ENCODE measurements at places on chromosomes 1 and 21. TPM values are rescaled to one million over a fixed set of nuclear protein-coding genes. Genes with fewer than 3 reads are reported as not detected.

DNA sequence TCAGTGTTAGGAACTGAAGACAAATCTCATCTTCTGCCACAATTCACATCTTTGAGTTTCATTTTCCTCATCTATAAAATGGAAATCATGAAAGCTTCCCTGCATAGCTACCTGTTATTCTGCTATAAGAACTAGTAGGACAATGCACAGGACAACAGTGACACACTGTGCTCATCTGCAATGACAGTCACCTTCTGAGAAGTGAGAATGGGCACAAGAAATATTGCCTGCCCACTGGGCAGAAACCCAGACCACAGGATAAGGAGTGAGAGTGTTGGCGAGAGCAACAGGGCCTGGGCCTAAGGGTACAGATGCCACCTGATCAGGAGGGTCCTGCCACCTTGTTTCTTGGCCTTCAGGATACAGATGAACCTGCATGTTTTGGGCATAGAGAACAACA lies 23.3 kb upstream of the ARTN start:
- no peak for DNase-seq

GRCh38 chr1:208541225-208541855 lies 297.2 kb upstream of the PLXNA2 start:
- DNase-seq: no peak

TDRD10 gene
- not detected for total RNA-seq

DNA sequence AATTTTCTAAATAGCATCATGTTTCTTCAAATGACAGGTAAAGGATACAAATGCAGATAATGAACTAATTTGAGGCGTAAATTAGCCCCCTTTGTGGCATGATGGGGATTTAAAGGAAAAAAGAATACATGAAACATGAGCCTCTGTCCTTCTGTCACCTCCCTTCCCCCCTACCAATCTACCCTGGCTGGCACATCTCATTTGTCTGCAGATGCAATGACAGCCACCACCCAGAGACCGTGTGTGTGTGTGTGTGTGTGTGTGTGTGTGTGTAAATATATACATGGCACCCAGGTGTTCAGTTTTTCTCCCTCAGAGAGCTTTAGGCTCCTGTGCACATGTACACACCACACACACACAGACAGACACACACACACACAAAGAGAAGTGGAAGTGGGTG lies 451.1 kb downstream of the RWDD3 start:
- no peak for DNase-seq

GRCh38 chr1:154941333-154942013 lies 5.0 kb upstream of the PMVK start:
- DNase-seq: no peak

DNA sequence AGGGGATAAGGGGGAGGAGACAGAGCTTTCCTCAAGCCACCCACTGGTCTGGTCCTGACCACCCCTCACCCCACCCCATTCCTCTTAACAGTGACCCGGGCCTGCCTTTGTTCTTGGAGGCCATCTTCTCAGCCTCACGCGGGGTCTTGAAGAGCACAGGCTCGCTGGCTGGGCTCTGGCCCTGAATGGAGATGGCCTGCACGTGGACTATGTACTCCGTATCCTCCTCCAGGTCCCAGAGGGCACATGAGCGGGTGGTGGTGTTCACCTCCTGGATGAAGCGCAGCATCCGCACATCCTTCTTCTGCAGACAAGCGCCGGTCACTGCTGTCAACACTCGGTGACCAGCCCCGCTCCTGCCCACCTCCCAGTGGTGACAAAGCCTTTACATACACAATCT lies 2.6 kb downstream of the FNDC5 start:
- DNase-seq: no peak

DNA sequence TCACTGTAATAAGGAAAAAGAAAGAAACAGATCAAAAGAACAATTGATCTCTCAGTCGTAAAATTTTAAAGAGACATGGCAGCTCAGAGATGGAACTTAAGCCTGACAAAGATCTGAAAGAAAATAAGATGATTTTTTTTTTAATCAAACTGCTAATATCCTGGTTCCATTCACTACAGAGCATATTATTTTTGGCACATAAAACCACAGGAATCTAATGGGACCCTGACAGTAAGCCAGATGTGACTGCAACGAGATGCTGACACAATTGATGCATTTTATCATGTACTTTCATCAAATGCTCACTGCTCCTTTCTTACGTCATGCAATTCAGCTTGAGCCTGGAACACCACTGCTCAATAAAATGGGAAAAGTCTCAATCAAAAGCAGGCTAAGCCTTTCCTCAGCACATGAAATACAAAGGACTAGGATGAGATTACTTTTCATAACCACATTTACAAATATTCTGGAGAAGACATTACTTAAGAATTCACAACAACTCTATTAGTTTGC lies 16.6 kb downstream of the GPATCH2 start:
- DNase-seq: no peak

FLG2 gene
- total RNA-seq: not detected

DNA sequence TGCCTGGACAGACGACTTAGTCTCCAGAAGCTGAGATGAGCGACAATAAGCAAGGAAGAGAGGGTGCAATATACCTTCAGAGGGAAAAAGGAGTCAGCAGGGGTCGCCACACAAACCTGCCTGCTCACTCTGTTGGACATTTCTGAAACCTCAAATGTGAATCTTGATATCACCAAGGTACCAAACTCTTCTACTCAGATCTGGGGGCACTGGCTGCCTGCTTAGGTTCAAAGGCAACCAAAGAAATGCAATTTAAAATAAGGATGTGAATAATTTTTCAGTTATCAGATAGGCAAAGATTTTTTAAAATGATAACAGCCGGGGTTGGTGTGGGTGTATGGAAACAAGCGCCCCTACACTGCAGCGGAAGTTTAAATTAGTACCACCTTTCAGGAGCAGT lies 164.2 kb downstream of the HIVEP3 start:
- DNase-seq: peak; percentile 21

GSTM1 gene
- total RNA-seq: not detected

DNA sequence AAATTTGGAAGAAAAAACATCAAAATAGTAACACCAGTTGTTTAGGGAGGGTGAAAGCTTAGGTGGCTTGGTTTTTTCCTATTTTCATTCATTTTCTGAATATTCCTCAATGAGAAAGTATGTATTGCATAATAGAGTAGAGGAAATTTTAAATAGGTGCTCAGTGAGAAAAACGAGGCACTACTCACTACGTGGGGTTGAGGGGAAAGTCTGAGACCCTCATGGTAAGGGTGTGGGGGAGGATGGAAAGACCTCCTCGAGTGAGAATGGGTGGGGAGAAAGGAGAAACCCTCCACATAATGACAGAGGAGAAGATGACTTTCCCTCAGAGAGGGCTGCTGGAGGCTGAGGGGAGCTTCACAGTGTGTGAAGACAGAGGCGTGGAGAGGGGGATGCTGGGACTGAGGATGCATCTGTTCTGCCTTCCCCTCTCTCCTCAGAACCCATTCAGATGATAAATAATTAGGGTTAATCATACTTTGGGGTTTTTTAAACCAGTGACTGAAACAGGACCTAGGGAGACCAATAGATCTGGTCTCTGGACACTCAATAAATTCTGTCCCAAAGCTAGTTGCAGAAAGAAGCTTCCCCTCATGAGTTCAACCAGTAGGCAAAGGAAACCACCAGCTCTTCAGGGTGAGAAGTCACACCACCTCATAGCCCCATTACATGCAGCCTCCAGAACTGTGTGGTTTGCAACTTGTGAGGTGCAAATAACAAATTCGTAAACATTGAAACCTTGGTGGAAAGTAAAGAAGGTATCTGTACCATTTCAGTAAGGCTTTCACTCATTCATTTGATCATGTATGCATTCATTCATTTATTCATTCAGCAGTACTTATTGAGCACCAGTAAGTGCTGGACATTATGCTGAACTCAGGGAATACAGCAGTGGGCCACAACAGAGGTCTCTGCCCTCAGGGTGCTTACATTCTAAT lies 17.1 kb downstream of the SLAMF7 start:
- DNase-seq: no peak

GRCh38 chr1:213122514-213122929 lies 71.5 kb downstream of the RPS6KC1 start:
- no peak for DNase-seq

DNA sequence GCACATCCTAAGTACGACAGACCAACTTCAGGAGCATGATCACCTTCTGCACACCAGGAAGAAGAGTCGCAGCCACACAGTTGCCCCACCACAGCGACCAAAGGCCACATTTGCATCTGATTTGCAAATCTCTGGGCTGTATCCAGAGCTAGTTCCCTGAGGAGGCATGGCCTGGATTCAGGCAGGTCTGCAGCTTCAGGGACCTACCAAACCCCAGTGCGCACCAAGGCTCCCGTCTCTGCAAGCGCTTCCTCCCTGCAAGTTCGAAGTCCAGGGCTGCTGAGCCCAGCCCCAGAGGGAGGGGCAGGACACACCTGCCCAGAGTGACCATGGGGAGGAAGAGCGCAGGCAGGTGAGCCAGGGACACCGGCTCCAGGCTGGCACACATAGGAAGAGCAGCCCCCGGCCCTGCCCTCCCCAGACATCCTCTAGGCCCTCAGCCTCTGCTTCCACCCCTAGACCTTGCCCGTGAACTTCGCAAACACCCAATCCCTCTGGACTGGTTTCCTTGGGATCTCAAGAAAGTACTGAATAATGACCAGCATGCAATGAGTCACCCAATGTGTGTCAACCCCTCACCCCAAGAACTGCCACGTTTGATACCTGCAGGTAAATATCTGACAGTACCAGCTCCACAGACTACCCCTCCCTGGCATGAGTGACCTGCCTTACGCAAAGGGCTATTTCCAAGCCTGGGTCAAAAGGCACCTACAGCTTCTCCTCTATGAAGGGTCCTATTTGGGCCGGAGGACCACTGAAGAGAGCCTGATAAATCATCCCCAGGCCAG lies 36.8 kb downstream of the CASZ1 start:
- DNase-seq: no peak

AURKAIP1 gene
- 68.0 TPM for total RNA-seq

DNA sequence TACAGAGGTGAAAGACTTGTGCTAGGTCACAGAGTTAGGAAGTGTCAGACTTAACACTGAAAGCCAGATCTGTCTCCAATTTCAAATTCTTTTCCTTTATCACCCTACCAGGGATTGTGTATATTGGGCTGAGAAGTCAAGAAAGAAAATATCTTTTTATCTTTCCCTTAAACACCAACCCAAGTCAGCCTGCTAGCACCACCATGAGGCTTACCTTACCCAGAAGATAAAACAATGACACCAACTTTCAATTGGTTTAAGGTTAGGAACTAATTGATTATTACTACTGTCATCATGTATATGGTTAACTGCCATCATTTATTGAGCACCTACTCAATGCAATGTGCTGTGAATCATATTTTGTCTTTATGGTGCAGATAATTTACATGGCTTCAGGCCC lies 178.9 kb upstream of the FOXD3 start:
- no peak for DNase-seq

- DNase-seq: no peak
Observed at GRCh38 chr1:22259551-22260282, 116.8 kb upstream of the WNT4 start.

DNA sequence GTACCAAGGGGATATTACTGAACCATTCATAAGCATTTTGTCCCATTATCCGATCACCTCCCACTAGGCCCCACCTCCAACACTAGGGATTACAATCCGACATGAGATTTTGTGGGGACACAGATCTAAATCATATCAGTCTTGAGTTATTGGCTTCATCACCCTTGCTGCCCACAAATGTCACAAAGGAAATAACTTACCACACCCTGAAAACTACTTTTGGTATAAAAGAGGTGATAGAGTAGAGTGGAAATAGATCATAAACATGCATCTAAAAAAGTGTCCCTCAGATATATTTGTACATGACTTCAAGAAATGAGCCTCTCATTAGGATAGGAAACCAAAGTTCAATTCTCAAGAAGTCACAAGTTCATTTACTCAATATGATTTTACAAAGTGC lies 22.6 kb upstream of the FCRL3 start:
- no peak for DNase-seq

KRTAP12-2 gene
- not detected for total RNA-seq
